ENCODE measurements at places on chromosomes 5 and 9.
A peak's percentile ranks its signal among the peaks of the same experiment; 100 is the strongest.

DNA sequence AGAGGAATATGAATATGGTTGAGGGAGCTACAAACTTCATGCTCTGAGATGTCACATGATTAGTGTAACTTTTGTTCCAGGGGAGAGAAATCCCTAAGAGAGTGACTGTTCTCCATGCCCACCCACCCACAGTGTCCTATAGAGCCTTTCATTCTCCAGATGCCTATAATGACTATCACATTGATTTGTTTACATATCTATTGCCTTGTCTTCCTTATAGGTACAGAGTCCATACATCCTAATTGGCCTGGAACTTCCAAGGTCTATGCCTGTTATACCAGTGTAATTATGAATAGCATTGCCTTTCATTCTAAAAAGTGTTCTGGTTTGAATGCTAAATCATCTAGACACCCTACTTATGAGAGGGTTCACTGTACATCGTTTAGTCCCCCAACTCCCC is 475.4 kb downstream of the RAB3C start:
- no peak for DNase-seq

DNA sequence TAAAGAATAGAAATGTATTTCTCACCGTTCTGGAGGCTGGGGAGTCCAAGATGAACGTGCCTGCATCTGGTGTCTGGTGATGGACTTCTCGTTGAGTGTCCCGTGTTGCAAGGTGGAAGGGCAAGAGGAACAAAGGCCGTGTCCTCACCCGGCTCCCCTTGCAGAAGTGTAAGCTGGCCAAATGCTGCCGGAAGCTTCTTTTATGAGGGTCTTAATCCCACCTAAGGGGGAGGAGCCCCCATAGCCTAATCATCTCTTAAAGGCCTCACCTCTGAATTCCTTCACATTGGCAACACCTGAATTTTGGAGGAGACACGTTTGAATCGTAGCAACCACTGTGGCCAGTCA is 99.1 kb upstream of the DAP start:
- DNase-seq, result no peak

DNA sequence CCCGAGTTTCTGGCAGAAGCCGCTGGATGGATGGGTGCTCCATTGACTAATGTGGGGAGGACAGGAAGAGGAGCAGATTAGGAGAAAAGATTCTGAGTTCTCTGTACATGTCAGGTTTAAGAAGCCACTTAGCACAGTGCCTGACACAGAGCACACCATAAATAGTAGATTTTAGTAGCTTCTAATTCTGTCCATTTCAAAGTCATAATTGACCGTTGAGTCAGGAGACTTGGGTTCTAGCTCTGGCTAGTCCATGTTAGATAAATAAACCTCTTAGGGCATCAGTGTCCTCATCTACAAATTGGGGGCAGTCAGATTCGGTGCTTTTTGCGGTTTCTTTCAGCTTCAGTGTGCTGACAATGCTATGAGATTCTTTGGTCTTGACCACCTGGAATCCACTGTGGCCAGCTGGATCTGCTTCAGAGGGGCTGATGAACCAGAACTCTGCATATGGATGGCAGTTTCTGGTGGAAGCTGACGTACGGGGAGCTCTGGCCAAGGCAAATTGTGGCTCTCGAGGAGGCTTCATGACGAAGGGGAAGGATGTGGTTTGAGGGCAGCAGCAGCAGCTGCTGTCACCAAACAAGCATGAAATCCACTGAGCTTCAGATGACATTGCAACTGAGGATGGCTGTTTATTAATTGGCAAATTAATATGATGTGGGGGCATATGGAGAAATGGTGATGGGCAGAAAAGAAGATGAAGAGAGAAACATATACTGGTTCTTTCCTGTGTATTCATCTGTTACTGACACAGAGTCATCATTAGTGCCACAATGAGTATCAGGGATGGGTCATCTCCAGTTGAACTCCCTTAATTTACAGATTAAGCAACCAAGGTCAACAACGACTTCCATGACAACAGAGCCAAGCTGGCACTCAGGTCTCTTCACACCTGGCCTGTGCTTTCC is 134.4 kb downstream of the AOPEP start:
- peak; percentile 73 for DNase-seq

DNA sequence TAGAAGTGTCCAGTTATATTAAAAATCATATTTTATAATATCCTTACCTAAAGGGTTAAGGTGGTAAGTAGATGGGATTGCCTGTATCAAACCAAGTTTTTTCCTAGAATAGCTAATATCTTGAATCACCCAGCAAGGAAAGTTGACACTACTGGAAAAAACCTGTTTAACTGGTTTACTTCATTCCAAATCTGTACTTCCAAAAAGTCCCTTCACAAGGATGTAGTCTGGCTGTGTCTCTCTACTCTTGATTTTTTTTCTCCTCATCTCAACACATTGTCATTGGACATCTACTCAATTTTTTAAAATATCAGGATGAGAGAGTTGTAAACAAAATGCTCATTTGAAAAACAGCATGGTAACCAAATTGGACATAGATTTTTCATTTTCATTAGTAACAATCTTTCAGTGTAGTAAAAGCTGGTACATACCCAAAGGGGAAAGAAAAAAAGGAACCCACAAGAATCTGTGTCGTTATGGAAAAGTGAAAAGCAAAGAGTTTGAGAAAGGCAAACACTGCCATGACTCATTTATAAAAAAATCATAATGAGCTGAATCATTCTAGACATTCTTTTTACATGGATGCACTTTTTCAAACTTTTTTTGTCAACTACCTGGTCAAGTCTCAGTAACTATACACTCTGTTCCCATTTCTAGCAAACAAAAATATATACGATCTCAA is 173.5 kb downstream of the GLIS3 start:
- DNase-seq, result no peak

DNA sequence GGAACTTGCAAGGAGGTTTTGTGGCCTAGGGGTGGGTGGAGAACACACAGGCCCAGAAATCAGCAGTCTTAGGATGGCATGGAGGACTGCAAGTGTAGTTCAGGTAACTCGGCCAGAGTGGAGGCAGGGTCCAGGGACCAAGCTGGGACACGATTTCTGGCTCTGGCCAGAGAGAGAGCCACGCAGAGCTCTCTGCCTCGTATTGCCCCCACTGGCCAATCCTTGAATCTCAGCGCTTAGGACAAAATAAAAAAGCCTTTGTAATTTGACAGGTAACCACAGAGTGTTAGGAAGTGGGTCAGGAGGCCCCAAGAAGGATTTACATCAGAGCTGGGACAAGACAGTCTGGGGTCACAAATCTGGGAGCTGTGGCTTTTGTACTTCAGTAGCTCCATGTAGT is 11.7 kb downstream of the MAP3K1 start:
- DNase-seq, result no peak

Data from CD4-positive, alpha-beta T cell treated with Interleukin-6 at 100 ng/mL for 8 hours (primary cell).